ENCODE measurements at places on chromosomes 5 and 9.

DNA sequence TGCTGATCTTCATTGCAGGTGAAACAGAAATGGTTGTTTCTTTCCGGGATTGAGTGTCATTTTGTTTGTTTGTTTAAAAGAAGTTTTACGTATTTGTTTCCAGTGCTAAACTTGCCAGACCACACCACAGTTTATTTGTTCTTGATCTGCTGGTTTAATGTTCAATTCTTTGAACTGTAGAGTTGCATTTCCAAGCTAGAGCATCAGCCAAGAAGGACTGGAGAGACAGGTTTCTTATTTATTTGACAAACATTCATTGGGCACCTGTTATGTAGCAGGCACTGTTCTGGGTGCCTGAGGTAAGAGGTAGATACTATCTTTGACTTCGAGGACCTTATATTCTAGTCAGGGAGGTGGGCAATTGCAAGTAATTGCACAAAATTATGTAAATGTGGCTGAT lies 45.0 kb downstream of the MCCC2 start:
- DNase-seq, result no peak

DNA sequence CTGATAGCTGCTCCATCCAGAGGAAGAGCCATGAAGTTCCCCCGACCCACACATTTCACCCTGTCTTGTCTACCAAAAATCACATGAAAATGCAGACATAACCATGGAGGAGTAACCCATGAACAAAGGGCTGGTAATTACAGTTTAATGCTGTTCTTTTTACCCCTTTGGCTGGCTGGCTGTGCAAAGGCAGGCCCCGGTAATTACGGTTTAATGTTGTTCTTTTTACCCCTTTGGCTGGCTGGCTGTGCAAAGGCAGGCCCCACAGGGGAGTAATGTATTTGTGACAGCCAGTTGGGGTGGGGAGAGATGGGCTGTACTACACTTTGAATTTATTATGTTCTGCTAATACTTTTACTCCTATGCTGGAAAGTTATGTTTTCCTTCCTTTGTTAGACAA lies 41.7 kb downstream of the PIK3R1 start:
- no peak for DNase-seq

GRCh38 chr9:121662891-121663580 lies 11.6 kb downstream of the DAB2IP start:
- DNase-seq, result no peak

DNA sequence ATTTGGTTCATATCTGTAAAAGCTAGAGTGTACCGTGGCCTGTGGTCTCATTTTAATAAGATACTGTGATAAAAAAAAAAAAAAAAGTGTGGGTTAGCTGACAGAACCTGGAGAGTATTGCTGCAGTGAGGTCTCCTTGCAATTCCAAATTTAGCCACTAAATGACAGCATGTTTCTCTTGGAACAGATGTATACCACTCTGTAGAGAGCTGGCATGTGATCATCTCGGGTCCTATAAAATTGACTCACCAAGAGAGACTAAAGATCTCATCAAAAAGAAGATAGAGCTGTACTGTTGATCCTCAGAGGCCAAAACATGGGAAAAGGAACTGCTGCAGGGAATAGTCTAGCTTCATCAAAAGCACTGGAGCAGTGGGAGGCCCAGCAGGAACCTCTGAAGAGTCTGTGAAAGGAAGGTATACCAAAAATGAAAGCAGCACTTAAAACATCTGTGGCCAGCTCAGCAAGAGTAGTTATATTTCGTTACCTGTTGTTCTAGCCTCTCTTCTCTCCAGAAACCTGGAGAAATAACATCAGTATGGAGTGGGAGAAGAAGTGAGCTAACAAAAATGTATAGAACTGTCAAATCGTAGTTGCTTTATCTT lies 826.8 kb downstream of the EFNA5 start:
- no peak for DNase-seq

DNA sequence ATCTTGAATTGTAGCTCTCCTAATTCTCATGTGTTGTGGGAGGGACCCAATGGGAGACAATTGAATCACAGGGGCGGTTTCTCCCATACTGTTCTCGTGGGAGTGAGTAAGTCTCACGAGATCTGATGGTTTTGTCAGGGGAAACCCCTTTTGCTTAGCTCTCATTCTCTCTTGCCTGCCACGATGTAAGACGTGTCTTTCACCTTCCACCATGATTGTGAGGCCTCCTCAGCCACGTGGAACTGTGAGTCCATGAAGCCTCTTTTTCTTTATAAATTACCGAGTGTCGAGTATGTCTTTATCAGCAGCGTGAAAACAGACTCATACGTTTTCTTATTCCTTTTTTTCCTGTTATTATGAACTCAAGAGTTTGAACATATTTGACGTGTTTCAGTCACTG lies 39.1 kb downstream of the RETREG1 start:
- DNase-seq, result no peak

DNA sequence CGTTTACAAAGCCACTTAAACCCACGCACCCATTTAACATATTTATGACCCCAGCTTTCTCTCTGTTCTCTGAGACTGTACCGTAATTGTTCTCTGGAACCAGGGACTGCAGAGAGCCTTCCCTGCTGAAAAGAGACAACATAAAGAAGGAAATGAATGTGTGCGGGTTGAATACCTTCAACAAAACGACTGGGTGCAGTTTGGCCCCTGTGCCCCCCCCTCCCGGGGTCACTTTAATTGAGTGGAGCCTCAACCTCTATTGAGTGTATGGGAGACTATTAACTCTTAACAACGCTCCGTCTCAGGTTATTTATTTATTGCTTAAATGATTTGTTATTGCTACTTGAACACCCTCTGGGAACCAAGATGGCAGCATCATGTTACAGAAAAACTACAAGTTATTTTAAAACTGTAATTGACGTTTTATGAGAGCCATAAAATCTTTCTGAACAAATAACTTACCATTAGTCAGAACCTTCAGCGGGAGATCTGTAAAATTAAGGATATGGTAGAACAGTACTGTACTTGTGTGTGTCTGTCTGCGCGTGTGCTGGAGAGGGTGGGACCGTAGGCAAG lies 70.6 kb downstream of the GAS1 start:
- DNase-seq, result no peak

- DNase-seq, result no peak
Measured at GRCh38 chr9:10479172-10479571, 133.6 kb downstream of the PTPRD start.

DNA sequence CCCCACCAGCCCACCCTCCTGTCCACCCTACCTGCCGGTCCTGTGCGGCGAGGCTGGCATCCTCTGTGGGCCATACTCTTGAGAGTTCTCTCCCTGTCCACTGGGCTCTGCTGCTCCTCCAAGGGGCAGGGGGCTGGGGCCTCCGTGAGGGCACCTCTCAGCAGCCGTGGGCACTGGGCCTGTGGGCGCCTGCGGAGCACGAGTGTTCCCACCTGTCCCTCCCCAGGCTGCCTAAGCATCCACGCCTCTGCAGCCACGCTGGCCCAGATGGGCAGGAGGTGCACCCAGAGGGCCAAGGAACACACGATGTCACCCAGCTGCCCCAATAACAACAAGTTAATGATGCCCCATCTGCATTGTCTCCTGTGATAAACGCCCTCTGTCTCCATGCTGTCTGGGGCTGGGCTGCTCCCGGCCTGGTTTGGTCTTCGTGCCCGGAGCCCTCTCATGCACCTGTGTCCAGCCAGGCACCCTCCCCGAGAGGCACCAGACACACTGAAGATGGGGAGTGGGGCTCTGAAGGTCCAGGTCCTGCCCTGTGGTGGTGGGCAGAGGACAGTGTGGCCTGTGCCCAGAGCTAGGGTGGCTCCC lies 114.5 kb downstream of the RXRA start:
- DNase-seq, result no peak

DNA sequence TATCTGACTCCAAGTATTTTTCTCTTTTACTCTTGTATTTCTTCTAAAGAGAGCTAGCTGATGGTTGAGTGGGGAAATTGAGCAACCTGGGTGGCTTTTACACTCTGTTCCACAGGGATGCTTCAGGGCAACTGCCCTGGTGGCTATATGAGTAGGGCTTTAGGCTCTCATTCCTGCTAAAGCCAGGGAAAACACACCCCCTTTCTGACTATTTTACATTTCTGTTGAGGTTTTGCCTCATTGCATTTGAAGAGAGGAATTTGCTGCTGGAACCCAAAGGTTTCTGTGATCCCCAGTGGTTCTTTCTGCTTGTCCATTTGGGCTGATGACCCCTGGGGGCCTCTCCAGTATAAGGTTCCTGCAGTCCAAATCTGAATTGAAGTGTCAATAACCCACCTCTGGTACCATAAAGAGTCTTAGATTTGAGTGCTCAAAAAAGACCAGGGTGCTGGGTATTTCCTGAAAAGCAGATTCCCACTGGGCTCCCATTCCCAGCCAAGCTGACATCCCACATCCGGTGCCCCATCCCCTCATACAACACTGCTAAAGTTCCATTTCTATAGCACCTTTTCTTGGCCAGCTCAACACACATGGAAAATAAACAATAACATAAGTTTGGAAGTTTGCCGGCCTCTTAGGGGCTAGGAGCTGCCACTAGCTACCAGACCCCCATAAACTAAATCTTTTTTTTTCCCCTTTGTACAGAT lies 59.5 kb downstream of the PAPPA start:
- no peak for DNase-seq

DNA sequence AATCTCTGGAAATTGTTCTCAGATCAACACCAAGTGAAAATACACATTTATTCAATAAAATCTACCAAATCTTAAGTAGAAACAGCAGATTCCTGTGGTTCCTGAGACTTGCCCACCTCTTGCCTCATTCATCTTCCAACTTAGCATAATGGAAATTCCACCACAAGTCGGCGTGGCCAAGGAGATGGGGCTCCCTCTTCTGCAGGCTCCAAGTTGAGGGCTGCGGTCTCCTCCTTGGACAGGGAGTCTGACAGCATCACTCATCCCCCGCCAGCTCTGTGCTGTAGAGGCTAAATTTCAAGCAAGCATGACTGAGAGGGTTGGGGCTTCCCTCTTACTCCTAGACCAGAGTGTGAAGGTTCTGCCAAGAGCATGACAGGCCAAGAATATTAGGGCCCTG lies 273.7 kb downstream of the DIRAS2 start:
- no peak for DNase-seq

Data from activated gamma-delta T cell treated with anti-CD3 and anti-CD28 coated beads, Interleukin-2, amount 50 U/mL, for 16 hours (primary cell).